ENCODE measurements at places on chromosomes 13 and 19. TPM values are rescaled to one million over a fixed set of nuclear protein-coding genes. Genes with fewer than 3 reads are reported as not detected.

The DBP gene
- total RNA-seq = 34.2 TPM

The CRLF1 gene
- total RNA-seq = 35.4 TPM

DNA sequence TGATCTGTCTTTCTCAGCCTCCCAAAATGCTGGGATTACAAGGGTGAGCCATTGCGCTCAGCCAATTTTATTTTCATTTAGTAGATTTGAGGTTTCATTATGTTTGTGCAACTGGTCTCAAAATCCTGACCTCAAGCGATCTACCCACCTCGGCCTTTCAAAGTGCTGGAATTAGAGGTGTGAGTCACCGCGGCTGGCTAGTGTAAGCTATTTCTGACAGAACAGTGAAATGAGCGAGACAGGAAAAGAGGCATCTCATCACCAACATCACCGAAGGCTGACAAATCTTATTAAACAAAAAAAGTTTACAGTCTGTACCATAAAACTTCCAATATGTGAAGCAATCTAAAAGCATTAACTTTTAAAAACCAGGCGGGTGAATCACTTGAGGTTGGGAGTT is 12.2 kb upstream of the ZNF888 start:
- DNase-seq = peak; percentile 91

DNA sequence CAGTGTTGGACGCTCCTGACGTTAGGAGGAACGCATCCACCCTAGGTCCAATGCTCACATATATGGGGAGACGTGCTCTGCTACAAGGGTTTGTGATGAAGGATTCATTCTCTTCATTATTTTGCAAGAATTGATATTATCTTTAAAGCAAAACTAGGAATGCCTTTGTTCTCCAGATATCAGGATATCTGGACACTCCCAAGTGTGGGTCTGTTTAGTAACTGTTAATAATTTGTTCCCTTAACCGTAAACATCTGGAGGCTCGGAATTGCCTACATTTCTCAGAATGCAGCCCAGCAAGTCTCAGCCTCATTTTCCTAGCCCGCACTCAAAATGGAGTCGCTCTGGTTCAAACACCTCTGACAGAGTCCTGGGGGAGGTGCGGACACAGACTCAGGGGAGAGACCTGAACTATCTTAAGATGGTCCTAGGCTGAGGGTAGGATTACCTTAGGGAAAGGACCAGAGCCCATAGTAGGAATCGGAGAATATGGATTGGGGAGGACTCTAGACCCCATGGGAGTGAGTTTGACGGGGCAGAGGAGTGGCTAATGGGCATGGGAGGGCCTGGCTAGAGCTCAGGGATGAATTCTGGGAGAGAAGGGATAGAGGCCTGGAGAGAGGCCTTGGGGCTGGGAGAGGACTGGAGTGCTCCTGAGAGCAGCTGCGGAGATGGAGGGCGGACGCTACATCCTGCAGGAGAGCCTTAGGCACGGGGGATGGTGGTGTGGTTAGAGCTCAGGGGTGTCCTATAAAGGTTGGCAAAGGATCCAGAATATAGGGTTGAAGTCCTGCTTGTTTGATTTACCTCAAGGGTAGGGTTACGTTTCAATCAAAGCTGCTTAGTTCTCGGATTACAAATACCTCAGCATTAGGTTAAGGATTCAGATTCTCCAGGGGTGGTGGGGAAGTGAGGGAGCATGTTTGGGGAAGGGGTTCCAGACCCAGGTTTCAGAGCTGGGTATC is 43.2 kb downstream of the ZNF331 start:
- DNase-seq = no peak

- no peak for DNase-seq
These were observed 53.5 kb downstream of the TNFSF13B start for GRCh38 chr13:108323031-108323430.

- no peak for DNase-seq
These were observed 15.6 kb downstream of the NAA16 start for GRCh38 chr13:41326661-41327060.

DNA sequence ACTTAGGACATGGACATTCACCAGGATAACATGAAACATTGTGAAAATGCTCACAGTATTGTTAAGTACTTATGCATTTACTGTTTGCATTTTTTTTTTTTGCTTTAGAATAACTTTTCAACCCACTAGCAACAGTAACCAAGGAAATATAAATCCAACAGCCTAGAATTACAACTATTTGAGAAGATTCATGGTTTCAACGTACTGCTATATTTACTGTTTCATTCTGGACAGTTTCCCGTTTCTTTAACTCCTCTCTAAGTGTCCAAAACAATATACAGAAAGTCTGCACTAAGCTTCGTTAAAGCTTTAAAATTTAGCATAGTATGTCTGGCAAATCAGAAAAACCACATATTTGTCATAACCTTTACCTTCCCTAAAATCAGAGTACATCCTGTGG is 2.7 kb downstream of the SMAD9 start:
- DNase-seq = no peak

GRCh38 chr13:55893540-55893939 is 1247.2 kb upstream of the PRR20A start:
- no peak for DNase-seq

DNA sequence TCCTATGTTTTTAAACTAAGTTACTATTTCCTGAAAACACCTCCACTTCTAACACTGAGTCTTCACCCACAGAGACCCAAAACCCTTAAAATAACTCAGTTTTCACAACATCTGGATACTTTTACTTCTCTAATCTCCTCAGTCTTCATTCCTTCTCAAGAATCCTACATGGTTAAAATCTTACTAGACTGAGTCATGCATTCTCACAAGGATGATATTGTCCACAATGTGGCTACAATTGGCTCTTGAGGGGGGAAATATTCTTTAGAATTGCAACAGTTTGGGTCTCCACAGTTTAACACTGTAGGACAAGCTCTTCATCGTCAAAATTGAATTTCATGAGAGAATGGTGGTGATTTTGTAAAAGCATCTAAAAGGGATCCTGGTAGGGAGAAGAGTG is 397.1 kb downstream of the SLITRK5 start:
- no peak for DNase-seq

GRCh38 chr19:518598-519231 is 11.4 kb downstream of the TPGS1 start:
- no peak for DNase-seq

DNA sequence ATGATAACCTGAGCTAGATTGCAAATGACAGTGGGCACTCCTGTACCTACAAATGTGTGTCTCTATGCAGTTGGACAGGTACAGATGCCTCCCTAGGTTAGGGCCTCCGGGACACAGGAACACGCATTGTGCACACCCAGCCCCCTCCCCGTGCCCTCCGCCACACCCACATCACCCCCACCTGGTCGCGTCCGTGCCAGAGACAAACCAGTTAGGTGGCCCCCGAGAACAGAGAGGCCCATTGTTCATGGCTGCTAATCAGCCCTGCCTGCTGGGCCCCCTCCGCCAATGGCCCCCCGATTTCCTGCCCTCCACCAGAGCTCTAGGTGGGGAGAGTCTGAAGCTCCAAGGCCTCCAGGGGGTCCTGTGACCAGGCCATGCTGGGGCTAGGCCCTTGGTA is 13.7 kb downstream of the NRTN start:
- DNase-seq = no peak

- no peak for DNase-seq
These were observed 86.9 kb downstream of the CDK8 start for GRCh38 chr13:26340807-26341206.

- no peak for DNase-seq
These were observed 204.7 kb downstream of the FGF14 start for GRCh38 chr13:102197193-102197592.

- DNase-seq = no peak
These were observed 703 bp downstream of the ZNF506 start for GRCh38 chr19:19820774-19821320.
